ENCODE measurements at places on chromosomes 5 and 9.
A peak's percentile ranks its signal among the peaks of the same experiment; 100 is the strongest.

- DNase-seq, result no peak
Observed at GRCh38 chr9:98885575-98886295, 58.0 kb upstream of the COL15A1 start.

- DNase-seq, result no peak
Observed at GRCh38 chr5:3729631-3730030, 134.0 kb downstream of the IRX1 start.

GRCh38 chr5:144436007-144436406 is 265.3 kb downstream of the KCTD16 start:
- DNase-seq, result no peak

GRCh38 chr9:94936419-94936818 is 209.9 kb downstream of the AOPEP start:
- no peak for DNase-seq

DNA sequence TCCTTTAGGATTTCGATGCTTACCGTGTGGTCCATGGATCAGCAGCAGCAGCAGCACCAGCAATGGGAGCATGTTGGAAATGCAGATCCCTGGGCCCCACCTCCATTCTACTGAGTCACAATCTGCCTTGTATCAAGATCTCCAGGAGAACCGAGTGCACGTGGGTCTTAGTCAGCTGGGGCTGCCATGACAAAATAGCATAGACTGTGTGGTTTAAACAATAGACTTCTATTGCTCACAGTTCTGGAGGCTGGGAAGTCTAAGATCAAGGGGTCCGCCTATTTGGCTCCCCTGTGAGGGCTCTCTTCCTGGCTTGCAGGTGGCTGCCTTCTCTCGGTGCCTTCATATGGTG is 1.3 kb upstream of the PROP1 start:
- DNase-seq, result no peak

- no peak for DNase-seq
Observed at GRCh38 chr9:78239506-78239905, 3.6 kb downstream of the CEP78 start.

- DNase-seq, result no peak
Observed at GRCh38 chr5:115480900-115481299, 63.7 kb downstream of the FEM1C start.

DNA sequence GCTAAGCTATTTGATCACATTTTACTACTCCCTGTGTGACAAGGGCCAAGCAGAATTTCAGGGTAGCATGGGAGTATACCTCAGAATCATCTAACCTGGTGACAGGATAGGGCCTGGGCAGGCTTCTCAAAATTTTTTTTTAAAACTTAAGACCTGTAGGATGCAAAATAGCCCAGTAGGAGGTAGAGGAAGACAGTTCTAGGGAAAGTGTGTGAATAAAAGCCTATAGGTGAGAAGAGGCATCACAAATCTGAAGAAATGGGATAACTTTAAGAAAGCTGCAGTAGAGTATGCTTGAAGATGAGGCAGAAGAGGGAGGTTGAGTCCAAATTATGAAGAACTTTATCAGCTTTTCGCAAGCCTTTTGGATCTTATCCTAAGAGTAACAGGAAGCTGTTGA is 32.3 kb downstream of the CNTRL start:
- DNase-seq, result peak; percentile 9

DNA sequence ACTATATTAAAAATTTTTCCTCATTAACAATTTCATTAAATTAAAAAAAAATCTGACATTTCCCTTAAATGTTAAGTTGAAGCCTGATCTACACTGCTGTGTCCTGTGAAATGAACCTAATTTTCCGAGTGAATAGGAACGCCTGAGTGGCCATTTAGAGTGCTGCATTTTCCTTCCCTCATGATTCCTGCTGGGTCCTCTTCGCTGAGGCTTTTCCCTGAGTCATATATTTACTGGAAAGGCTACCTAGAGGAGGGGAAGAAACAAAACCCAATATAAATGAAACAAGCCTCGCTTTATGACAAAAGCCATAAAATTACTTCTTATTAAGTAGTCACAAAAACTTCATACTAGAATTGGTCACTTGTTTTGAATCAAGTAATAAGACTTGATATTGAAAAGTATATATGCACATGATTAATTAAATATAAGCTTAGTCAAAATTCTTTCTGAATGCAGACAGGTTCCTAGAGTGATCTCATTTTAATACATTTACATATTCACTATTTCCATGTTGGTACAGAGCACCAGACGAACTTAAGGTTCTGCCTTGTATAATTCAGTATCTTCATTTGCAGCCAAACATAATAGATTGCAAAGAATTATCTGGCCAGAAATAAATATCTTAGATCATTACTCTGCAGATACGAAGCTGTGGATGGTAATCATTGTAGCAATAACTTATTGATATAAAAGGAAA is 6.3 kb upstream of the ISCA1 start:
- no peak for DNase-seq

DNA sequence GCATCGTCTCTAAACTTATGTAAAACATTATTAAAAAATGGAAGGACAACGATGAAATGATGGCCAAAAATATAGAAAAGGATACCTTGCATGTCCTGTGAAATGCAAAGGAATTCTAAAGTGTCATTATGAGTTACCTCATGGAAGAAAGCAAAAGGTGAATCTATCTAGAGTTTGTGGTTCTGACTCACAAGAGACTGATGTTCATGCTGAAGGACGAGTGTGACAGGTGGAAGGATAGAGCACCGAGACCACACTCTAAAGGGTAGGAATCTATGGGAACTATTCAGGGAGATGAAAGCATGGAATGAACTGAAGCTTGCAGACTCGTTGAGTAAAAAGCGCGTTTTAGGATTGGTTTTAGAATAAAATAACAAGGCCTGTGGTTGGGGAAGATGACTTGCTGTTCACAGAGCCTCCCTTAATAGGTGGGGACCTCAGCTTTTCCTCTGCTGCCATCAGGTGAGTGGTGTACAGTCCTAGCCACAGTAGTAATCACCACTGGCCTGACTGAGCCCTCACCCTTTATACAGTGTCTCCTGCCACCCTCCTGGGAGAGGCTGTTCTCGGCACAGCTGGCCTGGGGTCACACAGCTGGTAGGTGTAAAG is 11.2 kb downstream of the TENT4A start:
- DNase-seq, result no peak

DNA sequence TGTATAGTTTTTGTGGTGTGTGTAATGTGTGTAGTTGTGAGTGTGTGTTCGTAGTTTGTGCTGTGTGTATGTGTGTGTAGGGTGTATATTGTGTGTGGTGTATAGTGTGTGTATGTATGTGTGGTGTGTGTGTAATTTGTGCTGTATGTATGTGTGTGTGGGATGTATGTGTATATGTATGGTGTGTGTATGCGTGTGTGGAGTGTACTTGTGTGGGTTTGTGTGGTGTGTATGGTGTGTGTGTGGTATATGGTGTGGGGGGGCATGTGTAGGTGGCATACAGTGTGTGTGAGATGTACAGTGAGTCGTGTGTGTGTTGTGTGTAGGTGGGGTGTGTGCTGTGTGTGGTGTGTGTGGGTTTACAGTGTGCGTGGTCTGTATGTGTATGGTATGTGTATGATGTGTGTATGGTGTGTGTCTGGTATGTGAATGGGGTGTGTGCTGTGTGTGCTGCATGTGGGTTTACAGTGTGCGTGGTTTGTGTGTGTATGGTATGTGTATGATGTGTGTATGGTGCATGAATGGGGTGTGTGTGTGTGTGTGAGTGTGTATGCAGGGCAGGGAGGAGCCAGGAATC is 125.2 kb downstream of the GADD45G start:
- DNase-seq, result no peak

- no peak for DNase-seq
Observed at GRCh38 chr9:4491626-4491975, 1.3 kb downstream of the SLC1A1 start.

- peak; percentile 74 for DNase-seq
Observed at GRCh38 chr5:147822686-147823491, 8.6 kb downstream of the SPINK1 start.

- no peak for DNase-seq
Observed at GRCh38 chr5:123087173-123088030, 1.6 kb upstream of the PRDM6 start.

DNA sequence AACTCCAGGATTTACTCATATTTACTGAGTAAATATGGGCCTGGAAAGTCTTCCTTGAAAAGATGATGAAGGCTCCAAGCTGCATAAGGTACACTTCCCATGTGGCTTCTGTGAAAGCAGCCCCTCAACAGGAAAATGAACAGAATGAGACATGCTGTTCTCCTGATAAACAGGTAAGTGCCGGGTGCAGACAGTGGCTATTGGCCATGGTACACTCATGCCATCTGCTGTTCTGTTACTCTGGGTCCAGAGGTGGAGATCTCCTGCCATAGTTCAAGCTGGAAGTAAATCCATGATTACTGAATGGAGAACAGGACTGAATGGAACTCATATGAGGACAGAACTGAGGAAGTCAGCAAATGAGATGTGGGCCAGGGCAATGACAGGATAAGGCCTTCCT is 103.6 kb downstream of the SLIT3 start:
- DNase-seq, result no peak

DNA sequence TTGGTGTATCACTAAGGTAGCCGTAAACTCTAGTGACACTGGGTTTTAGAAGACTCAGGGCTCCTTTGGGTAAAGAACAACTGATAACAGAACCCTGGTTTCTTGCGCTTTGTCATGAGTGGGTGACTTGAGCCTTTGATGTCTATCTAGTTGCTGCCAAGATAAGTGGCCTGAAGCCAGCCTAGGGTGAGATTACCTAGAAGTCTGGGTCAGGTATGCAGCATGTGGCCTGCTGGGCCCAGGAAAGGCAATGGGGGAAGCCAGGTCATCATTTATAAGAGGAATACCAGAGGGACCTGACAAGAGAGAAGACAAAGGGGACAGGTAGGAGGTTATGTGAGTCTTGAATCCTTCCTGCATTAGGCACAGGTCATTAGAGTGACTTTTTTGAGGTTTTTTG is 23.2 kb upstream of the GARNL3 start:
- no peak for DNase-seq

- peak; percentile 75 for DNase-seq
Observed at GRCh38 chr9:132857031-132857430, 21.1 kb downstream of the AK8 start.

GRCh38 chr5:150847334-150847695 is 994 bp downstream of the IRGM start:
- no peak for DNase-seq

DNA sequence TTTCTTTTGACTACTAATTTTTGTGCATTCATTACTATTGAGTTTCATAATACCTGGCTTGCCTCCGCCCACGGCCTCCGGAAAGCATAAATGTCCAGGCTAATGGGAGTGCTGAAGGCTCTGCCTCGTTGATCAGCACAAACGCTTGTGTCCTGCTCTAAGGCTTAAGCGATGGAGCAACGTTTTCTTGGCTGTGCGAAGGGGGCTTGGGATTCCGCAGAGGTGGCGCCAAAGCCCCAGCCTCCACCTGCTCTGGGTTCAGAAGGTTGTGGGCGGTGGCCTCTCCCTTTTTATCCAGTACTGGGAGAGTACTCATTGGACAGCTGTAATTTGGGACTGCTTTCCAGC is 19.7 kb downstream of the ANXA2R start:
- DNase-seq, result peak; percentile 67

DNA sequence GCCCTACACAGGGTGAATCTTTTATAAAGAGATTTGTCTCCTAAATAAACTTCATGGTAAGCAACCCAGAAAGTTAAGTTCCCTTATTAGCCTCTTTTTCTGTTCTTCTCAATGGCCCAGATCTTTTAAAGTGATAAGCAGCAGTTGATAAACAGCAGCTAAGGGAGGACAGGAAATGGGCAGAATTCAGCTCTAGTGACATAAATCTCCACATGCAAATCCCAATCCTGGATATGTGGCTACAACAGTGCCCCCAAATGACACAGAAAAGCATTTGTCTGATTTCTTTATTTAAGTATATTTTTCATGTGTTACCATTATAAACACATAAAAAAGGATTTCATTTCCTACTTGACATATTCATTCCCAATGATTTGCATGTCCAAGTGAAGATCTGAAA is 199.0 kb downstream of the DTWD2 start:
- no peak for DNase-seq

DNA sequence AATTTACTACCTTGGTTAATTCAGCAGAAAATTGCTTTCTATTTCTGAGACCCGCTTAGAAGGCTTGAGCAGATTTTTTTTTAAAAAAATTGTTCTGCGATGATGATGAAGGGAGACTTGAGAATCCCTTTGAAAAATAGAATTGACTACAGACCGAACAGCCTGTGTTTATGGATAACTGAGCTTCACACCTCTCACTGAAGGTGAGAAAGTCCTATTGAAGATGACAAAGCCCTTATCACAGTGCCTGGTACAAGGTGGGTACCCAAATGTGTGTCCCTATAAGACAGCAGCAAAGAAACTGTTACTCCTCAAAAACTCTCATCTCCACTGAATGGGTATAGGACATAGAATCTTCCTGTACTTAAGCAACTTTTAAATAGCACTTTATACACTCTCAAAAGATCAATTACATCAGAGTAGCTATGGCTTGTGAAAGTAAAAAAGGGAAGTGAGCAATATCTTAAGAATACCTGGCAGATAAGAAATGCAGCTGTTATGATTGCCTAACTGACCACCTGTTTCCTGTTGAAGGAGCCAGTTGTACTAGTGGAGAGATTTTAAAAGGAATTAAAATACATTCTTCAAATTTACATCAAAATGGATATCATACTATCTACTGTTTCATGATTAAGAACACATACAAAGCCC is 419.7 kb downstream of the CHSY3 start:
- peak; percentile 83 for DNase-seq

DNA sequence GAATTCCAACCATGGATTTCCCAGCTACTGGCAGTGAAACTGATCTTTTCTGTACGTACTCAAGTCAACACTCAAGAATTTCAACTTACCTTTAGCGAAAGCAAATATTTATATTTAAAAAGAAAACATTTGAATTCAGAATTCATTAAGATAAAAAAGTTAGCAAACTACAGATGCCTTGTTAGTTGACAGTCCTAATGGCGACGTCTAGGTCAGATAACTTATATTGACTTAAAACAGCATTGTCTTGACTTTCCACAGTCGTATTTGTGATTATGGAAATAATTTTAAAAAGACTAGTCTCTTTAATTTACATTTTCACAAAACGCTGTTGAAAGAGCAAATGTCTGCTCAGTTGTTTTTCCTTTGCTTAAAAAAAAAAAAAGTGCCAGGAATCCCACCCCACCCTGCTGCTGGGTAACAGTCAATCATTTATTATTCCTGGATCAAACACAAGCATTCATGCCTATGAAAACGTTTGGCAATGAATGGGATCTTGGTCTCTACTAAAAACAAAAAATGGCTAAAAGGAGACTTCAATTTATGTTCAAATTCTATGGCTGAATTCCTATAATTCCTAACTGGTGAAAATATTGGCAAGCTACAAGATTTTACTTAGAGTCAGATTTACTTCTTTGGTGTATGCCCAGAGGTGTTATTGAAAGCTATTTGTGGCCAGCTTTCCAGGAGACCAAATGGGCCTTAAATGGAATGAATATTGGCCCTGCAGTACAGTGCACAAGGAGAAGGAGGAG is 22.0 kb downstream of the OR2S2 start:
- DNase-seq, result peak; percentile 76

GRCh38 chr5:155679530-155679929 is 647.4 kb upstream of the SGCD start:
- DNase-seq, result no peak

- no peak for DNase-seq
Observed at GRCh38 chr5:73266176-73266738, 93.3 kb downstream of the TMEM174 start.

GRCh38 chr5:67033880-67034651 is 162.5 kb downstream of the CD180 start:
- DNase-seq, result peak; percentile 31

Data from iris pigment epithelial cell (primary cell).